Natural killer cell (primary cell): ENCODE measurements at places on chromosomes 1 and 21. TPM values are rescaled to one million over a fixed set of nuclear protein-coding genes. Genes with fewer than 3 reads are reported as not detected.

- DNase-seq = no peak
Measured at GRCh38 chr1:230120921-230121381, 53.9 kb downstream of the GALNT2 start.

DNA sequence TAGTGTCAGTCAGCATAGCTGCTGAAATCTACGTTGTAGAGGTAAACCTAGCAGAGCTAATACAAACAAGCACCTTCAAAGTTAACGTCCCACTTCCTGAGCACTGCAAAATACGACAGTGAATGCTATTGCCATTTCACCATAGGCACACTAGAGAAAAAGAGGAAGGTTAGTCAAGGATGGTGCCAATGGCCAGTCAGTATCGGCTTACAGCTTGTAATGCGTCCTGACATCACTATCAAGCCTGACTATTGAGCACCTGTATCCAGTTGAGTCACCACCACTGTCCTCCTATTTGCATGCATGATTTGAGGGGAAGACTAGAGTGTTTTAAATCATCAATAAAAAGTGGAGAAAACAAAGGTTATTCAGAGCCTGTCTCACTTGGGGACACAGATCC, 34.4 kb downstream of the NUCKS1 start:
- no peak for DNase-seq

GRCh38 chr1:64171246-64171645, 32.2 kb upstream of the UBE2U start:
- DNase-seq = no peak

- no peak for DNase-seq
Measured at GRCh38 chr1:32920833-32921232, 19.6 kb upstream of the TMEM54 start.

Gene PADI1
- total RNA-seq = not detected

GRCh38 chr1:36859926-36860325, 174.4 kb downstream of the GRIK3 start:
- DNase-seq = no peak

Gene SLFNL1
- total RNA-seq = 0.18 TPM

- no peak for DNase-seq
Measured at GRCh38 chr21:36254106-36254941, 65.7 kb upstream of the MORC3 start.

Gene RIPK4
- total RNA-seq = 0.09 TPM

Gene BTBD8
- total RNA-seq = 5.7 TPM

- no peak for DNase-seq
Measured at GRCh38 chr1:11058595-11059154, 1.1 kb downstream of the SRM start.

GRCh38 chr1:171257607-171258076, 9.3 kb downstream of the FMO1 start:
- DNase-seq = no peak

GRCh38 chr21:43352568-43353281, 74.2 kb downstream of the SIK1 start:
- DNase-seq = peak; percentile 51

Gene NPHS2
- total RNA-seq = not detected

Gene HNRNPCL1
- total RNA-seq = not detected

Gene CHRNB2
- total RNA-seq = not detected

DNA sequence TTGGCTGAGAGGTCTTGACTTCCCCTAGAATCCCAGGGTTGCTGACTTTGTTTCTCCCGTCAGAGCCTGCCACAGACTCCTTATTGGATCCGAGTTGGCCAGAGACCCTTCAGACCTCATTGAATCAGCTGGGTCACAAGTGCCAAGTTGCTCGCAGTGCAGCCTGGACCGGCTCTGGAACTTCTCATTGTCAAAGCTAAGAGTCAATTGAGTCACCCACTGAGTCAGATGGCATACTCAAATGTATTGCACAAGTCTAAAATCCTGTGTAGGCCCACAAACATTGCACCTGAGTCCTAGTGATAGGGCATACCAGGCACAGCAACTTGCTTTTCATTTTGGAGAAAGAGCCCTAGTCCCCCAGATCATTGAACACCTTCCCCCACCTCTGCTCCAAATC, 20.4 kb upstream of the SCAF4 start:
- DNase-seq = no peak

- DNase-seq = no peak
Measured at GRCh38 chr1:27032119-27032461, 19.4 kb upstream of the TENT5B start.

Gene PDC
- total RNA-seq = not detected

Gene LCE3D
- total RNA-seq = not detected

Gene GPR37L1
- not detected for total RNA-seq

DNA sequence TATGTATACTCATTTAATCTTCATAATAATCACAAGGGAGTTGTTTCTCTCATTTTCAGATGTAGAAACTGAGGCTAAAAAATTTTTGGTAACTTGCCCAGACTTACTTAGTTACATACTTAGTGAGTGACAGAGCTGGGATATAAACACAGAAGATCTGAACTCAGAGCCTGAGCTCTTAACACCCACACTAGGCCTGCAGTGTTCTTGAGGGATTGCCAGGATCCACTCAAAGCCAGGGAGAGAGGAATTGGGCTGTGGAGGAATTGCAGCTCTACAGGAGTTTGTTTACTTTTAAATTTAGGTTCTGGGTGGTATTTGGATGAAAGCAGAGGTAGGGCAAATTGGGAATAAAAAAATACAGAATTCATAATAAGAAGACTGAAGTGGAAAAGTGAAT, 515.1 kb upstream of the PLXNA2 start:
- DNase-seq = no peak

GRCh38 chr1:32825181-32825580, 7.7 kb downstream of the S100PBP start:
- no peak for DNase-seq

DNA sequence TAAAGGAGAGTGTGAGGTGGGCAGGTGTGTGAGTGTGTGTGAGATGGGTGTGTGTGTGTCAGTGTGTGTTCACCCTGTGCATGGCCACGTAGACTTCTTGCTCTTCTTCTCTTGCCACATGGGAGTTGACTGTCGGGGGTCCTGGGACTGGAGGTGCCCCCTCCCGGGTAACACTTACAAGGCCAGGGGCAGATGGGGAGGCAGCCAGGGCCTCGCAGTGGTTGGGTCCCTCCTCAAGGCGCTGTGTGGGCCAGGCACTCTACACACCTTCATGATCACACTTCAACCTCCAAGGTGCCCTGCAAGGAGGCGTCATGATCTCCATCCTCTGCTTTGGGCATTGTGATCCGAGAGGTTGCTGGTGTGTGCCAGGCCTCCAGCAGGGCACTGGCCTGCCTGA, 2.3 kb downstream of the PLA2G2F start:
- DNase-seq = no peak

GRCh38 chr1:71054281-71054731, 6.7 kb upstream of the PTGER3 start:
- no peak for DNase-seq

- no peak for DNase-seq
Measured at GRCh38 chr1:65992831-65993271, 200.2 kb downstream of the PDE4B start.

Gene MAP3K21
- total RNA-seq = 0.14 TPM

DNA sequence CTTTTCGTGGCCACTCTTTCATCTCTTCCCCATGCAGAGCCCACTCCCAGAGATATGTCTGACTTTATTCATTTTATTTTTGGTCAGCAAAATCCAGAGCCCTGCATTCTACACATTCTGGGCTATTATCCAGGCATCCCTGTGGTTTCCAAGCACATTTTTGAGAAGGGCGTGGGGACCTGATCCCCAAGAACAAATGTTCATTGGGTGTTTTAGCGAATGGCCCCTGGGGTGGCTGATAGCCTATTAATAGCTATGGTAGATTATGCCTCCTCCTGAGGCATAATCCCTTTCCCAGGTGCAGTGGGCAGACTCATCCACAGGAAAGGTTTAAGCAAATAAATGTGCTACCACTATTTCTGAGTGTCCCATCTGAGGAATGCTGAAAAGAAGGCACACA, 511.8 kb upstream of the USP24 start:
- no peak for DNase-seq

Gene NTRK1
- 1.7 TPM for total RNA-seq

- no peak for DNase-seq
Measured at GRCh38 chr1:65156910-65157545, 9.0 kb downstream of the AK4 start.

DNA sequence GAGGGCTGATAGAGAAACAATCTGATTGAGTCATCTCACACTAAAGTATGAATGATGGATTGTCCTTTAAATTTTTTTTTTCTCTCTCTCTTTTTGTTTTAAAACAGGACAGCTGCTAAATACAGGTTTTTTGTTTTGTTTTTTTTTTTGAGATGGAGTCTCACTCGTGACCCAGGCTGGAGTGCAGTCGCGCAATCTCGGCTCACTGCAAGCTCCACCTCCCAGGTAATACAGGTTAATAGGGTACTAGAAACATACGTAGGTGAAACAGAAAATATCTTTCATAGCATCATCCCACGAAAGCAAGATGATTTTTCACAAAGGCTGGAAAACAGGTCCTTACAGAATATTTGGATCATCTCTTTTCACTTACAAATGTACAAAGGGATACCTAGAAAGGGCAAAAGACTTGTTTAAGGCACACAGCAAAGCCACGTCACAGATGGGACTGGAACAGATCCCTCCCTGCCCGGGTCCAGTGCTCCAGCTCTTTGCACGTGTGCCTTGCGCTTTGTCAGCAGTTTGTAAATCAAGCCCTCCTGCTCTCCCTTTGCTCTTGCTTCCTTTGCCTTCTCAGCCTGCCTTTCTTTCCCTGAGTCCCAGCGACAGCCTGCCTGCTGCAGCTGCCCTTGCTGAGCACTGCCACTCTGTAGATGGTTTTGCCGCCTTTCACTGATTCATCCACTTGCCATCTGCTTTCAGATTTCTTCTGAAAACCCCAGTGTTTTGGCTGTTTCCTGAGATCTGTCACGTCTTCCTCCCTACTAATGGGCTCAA, 171.3 kb upstream of the BEND5 start:
- DNase-seq = no peak

DNA sequence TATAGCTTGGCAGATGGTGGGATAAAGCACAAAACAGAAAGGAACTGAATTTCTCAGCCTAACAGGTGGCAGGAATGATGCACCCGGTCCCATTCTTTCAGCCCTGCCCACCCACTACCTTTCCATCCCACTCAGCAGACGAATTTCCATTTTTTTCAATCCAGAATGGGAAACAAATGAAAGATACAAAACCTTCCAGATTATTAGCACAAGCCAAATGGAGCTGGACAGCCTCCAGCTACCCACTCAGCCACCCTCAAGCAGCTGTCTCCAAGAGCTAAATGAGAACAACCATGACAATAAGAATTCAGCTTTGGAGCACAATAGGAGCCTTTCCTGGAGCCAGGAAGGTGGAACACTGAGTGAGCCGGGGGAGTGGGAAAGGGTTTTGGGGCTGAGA, 96.3 kb upstream of the ST6GALNAC5 start:
- DNase-seq = no peak

DNA sequence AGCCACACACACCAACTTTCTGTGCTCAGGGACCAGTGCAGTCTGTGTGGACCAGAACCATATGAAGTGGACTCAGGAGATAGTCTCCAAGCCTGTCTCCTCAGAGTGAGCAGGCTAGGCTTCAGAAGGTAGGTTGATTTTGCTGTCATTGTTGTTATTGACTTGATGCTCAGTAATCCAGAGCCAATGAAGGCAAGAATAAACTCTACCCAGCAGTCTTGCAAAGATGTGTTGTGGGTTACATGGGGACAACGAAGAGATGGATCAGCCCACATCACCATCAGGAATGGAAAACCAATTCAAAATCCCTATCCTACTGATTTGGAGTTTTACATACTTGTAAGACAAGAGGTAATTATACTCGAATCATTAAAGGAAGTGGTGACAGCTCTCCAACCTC, 37.4 kb downstream of the PHC2 start:
- no peak for DNase-seq

Gene OR10Z1
- total RNA-seq = not detected

DNA sequence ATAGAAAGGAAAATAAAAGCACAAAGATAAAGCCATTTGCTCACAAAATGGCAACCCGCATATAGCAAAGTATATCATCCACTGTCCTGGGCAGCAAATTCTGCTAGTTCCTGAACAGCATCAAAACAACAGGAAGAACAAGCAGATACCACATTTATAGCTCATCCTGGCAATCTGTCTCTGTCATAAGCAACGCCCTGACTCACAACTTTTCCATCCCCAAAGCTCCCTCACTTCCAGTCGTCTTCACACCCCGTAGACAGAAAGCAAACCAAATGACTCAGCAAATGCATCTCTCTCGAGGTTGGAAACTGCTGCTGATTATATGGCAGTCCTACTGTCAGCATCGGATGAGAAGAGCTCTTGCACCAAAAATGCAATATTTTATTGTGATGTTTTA, 65.8 kb downstream of the AK5 start:
- DNase-seq = no peak

DNA sequence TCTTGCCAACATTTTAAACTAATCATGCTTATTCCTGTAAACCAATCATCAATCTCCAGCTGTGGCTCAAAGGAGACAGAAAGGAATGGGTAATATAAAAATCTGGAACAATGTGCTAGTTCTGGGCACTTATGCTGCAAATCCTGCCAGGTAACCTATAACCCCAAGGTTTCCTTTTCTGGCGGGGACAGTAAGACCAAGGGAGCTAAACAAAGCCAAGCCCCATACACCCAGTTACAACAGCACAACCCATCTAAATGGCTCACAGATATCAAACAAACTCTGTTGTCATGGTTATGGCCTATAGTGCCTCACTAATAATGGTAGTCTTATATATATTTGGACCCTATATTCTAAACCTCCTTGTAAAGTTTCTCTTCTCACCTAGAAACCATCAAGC, 36.9 kb upstream of the CTBS start:
- no peak for DNase-seq

- peak; percentile 56 for DNase-seq
Measured at GRCh38 chr1:2240270-2241156, 12.4 kb downstream of the SKI start.

- no peak for DNase-seq
Measured at GRCh38 chr1:175094626-175095025, 27.0 kb downstream of the TNN start.

GRCh38 chr21:42340187-42341050, 10.4 kb downstream of the TFF2 start:
- no peak for DNase-seq

GRCh38 chr1:184504040-184504954, 117.5 kb downstream of the C1orf21 start:
- no peak for DNase-seq

GRCh38 chr1:93904228-93904627, 5.0 kb downstream of the GCLM start:
- DNase-seq = no peak
